Activated T-cell treated with anti-CD3 and anti-CD28 coated beads, Interleukin-2, amount 50 U/mL, for 4 hours (primary cell): ENCODE measurements at places on chromosomes 12 and 14. TPM values are rescaled to one million over a fixed set of nuclear protein-coding genes. Genes with fewer than 3 reads are reported as not detected.

Gene PTGER2
- total RNA-seq, result 17.6 TPM

Gene TPI1
- total RNA-seq, result 1,135 TPM

Gene NGB
- not detected for total RNA-seq

Gene KRT2
- not detected for total RNA-seq

Gene P2RX2
- total RNA-seq, result not detected

Gene DPPA3
- not detected for total RNA-seq

Gene NANOG
- 0.33 TPM for total RNA-seq

Gene GALNT8
- total RNA-seq, result 0.29 TPM

Gene PLXNC1
- 6.9 TPM for total RNA-seq

Gene LTBP2
- 0.21 TPM for total RNA-seq

Gene BBOF1
- total RNA-seq, result 1.5 TPM

Gene POTEM
- total RNA-seq, result not detected

Gene CISTR
- total RNA-seq, result not detected

Gene SMAGP
- 0.87 TPM for total RNA-seq

Gene ERBB3
- total RNA-seq, result 1.6 TPM

Gene TAS2R9
- total RNA-seq, result not detected

Gene INHBE
- total RNA-seq, result 0.27 TPM

Gene KRT86
- not detected for total RNA-seq

Gene ART4
- not detected for total RNA-seq
